Germinal center (tissue), 1 donor: ENCODE measurements at places on chromosomes 16 and 17.

DNA sequence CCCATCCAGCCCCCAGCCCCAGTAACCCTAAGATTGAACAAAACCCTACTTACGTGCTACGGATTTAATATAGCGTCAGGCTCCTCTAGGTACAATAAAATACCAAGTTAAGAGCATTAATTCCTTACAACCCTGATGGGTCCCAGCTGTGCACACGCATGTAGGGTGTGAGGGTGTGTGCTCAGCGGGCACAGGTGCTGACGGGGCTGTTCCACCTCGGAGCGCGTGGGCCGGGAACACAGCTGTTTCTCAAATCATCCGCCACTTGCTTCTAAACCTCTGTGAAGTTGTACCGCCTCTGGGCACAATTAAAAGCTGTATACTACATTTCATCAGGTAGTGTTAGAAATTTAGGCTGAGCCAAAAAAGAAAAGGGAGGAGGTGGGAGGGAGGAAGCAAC is 478.6 kb downstream of the MAF start:
- DNase-seq = no peak

- DNase-seq = no peak
These were observed 13.0 kb downstream of the RARA start for GRCh38 chr17:40321961-40322357.

- no peak for DNase-seq
These were observed 20.5 kb upstream of the MYH10 start for GRCh38 chr17:8651013-8651412.

DNA sequence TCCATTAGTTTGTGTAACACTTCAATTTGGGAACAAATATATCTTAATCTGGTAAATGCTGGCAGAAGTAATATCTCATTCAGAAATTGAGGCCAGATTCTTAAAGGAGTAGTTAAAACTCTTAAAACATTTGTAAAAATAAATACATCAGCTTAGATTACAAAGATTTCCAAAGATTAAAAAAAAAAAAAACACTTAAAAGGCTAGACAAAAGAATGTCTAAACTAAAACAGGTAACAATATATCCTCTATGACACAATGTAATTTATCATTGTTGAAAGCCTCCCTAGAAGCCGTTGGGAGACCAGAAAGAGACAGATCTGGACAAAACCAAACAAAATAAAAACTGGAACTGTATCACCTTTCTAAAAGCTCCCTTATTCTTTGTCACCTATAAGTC is 3.5 kb downstream of the GPATCH8 start:
- no peak for DNase-seq

DNA sequence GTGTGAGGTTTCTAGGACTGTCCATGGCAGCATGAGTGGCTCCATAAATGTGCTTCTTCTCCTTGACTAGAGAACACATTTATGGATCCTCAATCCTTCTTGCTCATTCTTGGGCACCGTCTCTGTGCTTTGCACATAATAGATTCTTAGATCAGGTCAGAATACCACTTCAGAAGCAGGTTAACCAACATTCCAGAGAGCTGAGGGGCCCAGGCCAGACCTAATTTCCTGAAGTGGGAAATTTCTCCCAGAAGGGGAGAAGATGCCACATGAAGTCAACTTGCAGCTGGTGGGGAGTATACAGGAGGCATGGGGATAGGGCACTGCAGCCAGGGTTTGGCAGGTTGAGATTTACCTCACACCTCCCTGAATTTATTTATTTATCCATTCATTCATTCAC is 24.4 kb upstream of the VAT1L start:
- DNase-seq = no peak

GRCh38 chr17:78364436-78365281 is 4.8 kb upstream of the SOCS3 start:
- no peak for DNase-seq

- DNase-seq = no peak
These were observed 47.6 kb downstream of the C17orf67 start for GRCh38 chr17:56785997-56786680.

- no peak for DNase-seq
These were observed 37.2 kb upstream of the NGFR start for GRCh38 chr17:49457564-49458535.

GRCh38 chr17:73232587-73233373 is 28.9 kb downstream of the CPSF4L start:
- peak; percentile 51 for DNase-seq

DNA sequence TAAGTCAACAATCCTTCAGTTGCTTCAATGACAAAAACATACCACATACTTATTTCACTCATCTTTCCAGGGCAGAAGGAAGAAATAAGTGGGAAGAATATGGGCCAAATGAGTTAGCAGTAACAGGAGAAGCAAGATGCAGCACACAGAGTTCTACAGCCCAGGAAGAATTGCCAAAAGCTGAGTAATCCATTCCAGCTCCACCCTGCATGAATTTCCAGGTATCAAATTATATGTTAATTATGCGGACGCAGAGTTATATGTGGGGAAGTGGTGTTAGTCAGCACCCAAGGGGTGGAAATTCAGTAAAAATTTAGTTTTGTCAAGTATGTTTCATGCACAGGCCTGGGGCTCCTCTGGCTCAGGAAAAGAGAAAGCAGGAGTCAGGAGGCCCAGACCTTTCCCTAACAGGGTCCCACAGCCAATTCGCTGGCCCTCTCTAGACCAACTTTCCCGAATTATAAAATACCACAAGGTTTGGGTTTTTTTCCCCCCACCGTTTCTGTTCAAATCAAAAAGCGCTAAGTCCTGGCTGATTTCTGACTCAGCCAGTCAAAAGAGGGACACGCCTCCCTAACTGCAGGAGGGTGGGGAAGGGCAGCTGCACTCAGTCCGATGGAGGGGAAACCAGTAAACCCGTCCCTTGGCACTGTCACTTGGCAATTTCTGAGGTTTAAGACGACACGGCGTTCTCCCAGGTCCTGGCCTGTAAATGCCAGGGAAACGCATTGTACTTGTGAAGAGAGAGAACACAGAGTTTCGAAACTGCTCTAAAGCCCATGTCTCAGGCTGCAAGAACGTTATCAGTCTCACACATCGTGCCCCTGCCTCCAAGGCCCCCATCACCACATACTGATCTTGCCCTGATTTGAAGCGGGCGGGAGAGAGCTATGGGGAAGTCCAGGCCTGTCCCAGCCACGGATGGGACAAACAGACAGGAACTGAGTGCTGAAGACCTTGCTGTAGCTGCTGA is 58.1 kb downstream of the ZFHX3 start:
- DNase-seq = no peak

DNA sequence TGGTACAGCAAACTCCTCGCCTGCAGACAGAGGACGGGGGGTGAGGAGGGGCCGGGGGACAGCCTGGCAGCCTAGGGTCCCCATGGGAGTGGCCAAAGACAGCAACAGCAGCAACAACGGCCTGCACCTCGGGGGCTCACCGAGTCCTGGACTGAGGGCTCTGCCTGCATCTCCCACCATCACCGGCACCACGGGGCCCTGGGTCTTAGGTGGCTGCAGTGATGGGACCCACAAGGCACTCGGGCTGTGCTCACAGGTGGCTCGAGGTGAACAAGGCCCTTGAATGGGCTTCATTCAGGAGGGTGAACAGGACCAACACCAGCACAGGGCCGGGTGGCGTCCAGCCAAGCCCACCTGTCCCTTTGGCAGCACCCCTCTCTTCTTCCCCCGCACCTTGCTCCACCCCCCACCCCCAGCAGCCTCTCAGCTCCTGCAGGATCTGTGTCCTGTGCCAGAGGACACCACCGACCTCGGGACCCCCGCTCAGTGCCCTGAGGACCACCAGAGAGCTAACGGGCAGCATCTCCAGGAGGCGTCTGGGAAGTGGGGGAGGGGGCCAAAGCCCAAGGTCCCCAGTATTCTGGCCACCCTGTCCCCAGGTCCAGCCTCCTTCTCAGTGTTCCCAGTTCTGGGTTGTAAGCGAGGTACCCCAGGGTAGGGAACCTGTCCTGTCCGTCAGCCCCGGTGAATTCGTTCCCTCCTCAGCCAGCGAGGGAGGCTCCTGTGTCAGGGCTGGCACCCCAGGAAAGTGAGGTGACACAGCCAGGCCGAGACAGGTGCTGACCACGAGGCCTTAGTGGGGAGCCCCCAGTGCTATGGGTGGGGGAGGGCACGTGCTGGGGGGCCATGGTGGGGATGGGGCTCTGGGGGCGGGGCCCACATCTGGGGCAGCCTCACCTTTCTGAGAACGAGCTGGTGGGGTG is 94.3 kb downstream of the TBC1D16 start:
- no peak for DNase-seq

DNA sequence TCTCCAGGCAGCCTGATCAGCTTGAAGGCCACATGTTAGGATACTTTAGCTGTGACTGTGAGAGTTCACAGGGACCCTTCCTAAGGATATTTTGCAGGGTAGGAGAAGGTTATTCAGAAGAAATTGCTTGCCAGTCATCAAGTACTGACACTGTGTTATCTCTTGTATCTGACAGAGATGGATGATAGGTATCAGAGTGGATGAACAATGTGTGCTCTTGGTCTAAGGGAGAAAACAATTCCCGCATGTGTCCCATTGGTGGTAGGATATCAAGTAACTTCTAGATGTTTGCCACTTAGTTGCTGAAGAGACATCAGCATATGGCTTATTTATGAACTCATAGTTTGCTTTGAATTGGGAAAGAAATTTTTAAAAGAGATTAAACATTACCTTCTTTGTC is 219.3 kb downstream of the SPECC1 start:
- no peak for DNase-seq

- no peak for DNase-seq
These were observed 8.5 kb downstream of the REXO5 start for GRCh38 chr16:20814784-20815183.

GRCh38 chr17:81867170-81867990 is 3.8 kb downstream of the ARHGDIA start:
- no peak for DNase-seq

- no peak for DNase-seq
These were observed 2.9 kb upstream of the RANGRF start for GRCh38 chr17:8285270-8286181.

GRCh38 chr17:40554646-40555295 is 10.5 kb downstream of the CCR7 start:
- no peak for DNase-seq

DNA sequence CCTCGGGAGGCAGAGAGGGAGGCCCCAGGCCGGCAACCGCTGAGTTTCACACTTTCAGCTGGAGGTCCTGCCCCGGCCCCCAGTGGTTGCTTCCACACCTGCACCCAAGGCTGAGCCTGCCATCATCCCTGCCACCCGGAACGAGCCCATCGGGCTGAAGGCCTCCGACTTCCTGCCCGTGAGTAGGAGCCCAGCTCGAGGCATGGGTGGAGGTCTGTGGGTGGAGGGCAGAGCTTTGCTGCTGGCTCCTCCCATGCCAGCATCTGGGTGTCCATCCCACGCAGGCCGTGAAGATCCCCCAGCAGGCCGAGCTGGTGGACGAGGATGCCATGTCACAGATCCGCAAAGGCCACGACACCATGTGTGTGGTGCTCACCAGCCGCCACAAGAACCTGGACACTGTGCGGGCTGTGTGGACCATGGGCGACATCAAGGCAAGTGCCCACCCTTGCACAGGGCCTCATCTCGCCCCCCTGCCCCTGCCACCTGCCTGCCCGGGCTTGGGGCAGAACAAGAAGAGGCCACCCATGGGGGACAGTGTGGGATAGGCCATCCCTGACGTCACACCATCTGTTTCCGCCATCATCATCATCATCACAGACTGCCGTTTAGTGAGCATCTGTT is 19.6 kb downstream of the KATNB1 start:
- DNase-seq = no peak

- DNase-seq = peak; percentile 54
These were observed 7.0 kb downstream of the TMC8 start for GRCh38 chr17:78137392-78138203.

DNA sequence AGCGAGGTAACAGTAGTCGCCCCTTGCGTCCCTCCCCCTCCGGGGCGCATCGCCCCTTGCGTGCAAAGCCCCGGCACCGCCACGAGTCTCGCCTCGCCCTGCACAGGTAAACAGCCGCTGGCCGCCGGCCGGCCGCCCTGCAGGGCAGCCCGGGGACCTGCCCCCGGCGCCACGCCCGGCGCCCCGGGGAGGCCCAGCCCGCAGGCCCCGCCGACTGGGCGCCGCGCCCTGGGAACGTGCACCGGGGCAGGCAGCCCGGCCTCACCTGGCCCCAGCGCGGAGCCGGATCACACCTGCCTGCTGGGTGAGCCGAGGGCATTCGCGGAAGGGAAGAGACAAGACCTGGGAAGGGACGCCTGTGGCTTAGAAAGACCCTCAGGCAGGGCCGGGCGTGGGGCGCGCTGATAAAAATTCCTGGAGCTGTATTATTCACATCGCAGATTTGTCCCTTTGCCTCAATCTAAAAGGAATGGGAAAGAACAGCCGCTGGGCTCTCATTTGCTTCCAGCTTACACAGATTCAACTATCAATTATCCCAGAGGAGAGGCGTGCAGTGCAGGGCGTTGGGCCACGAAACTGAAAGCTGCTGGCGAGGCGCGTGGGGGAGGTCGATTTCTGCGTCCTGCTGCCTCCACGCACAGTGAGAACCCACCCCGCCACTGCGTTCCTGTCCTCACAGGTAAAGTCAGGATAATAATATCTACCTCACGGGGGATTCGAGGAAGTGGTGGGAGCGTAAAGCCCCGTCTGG is 451.9 kb downstream of the SLC39A11 start:
- no peak for DNase-seq

- peak; percentile 90 for DNase-seq
These were observed 52.0 kb downstream of the CBFA2T3 start for GRCh38 chr16:88924834-88925539.
